Hindlimb muscle (tissue), 1 donor: ENCODE measurements at places on chromosomes 6 and 20.

DNA sequence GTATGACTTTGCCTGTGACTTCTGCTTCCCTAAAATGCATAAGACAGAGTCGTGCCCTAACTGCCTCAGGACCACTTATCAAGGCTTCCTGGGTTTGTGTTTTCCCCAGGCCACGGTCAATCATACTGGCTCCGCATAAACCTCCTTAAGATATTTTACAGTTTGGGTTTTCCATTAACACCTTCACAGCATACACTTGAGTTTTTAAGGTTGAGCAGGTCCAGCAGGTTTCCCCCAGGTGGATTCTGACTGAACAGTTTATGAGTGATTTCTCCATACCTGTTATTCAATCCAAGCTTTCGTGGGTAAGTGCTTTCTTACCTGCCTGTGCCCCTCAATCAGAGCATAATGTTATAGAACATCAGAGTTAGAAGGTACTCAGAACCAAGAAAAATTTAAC is 39.3 kb downstream of the NINL start:
- no peak for DNase-seq

- DNase-seq = no peak
Measured at GRCh38 chr6:2477666-2478065, 232.3 kb upstream of the GMDS start.

- no peak for DNase-seq
Measured at GRCh38 chr20:9160757-9161156, 91.9 kb downstream of the PLCB4 start.

- no peak for DNase-seq
Measured at GRCh38 chr6:148544421-148544820, 201.8 kb downstream of the SASH1 start.

DNA sequence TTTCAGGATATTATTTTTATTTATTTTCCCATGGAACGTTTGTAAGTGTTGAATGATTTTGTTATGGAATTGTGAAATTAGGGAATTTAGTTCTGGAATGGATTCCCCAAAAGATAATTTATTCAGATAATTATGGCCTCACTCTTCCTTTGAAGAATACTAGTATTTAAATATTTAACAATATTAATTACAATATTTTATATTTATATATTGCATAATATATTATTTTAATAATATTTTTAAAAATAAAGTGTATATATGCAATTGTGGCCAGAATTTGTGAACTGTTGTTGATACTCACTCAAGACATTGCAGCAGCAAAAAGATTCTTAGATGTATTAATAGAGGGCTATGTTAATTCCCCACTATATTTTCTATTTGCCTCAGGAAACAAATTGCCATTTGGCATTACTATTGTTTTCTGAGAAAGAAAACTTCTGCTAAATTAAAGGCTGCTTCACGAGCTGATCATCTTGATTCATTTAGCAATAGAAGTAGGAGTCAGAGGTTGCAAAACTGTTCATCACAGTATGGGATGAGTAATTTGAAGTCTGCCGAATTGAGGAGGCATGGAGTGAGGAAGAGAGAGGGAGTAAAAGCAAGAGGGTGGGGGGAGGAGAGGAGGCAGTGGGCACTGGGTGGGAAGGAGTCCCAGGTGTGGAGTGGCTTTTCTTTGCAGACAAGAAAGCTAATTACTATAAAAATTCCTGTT is 729.2 kb downstream of the DHX35 start:
- no peak for DNase-seq

DNA sequence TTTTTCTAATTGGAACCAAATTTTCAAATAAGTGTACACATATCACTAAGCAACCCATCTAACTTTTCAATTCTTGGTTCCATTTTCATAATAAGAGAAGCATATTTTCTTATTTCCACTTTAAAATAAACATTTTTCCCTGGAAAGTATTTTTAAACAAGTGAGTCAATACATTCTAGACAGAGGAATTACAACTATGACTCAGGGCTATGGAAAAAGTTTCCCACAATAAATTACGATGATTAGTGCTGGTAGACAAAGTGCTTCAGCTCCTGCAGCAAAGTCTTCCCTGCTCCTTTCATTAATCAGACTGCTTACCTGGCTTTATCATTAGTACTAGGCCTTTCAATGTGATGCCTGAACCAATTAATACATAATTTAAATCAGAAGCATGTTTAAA is 322.5 kb downstream of the HACE1 start:
- DNase-seq = no peak

DNA sequence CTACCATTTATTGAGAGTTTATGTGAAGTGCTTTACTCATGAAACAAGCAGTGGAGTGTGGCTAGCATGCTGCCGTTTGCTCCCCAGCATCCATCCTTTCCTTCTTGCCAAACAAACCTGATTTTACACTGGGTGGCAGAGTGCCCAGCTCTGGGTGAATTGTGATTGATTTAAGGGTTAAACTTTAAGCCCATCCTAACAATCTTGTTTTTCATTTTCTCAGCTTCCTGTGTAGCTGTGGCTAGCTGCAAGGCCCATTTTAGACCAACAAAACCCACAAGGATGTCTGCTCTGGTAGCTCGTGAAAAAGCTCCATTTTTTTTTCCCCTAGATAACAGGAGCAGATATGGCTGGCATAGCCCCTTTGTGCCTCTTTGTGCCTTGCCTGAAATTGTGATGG is 77.7 kb upstream of the KCNG1 start:
- DNase-seq = no peak

DNA sequence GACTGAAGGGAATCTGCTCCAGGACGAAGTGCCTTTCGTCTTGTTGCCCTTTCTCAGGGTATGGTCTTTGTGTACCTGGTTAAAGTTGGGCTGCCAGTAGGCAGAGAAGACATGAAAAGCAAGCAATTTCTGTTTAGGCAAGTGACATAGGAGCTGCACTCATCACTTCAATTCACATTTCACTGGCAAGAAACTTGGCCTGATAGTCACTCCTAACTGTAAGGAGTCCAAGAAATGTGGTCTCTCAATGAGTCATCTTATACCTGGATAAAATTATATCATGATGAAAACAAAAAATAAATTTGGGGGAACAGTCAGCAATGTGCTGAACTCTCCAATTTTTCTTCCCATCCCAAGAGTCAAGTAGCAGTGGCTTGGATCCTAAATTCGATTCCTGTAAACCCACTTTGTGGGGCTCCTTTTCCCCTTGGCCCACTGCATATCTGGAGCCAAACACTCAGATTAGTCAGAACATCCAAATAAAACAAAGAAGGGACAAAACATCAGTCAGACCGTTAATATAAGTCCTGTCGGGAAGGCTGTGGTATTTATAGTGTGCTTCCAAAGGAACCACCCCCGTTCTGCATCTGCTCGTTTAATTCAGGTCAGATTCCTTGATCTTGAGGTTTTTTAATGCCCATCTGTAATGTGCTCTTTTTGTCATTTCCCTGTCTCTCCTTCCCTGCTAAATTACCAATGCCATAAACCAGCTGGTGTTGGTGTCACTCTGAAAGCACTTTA is 5.0 kb upstream of the GABRR1 start:
- no peak for DNase-seq

DNA sequence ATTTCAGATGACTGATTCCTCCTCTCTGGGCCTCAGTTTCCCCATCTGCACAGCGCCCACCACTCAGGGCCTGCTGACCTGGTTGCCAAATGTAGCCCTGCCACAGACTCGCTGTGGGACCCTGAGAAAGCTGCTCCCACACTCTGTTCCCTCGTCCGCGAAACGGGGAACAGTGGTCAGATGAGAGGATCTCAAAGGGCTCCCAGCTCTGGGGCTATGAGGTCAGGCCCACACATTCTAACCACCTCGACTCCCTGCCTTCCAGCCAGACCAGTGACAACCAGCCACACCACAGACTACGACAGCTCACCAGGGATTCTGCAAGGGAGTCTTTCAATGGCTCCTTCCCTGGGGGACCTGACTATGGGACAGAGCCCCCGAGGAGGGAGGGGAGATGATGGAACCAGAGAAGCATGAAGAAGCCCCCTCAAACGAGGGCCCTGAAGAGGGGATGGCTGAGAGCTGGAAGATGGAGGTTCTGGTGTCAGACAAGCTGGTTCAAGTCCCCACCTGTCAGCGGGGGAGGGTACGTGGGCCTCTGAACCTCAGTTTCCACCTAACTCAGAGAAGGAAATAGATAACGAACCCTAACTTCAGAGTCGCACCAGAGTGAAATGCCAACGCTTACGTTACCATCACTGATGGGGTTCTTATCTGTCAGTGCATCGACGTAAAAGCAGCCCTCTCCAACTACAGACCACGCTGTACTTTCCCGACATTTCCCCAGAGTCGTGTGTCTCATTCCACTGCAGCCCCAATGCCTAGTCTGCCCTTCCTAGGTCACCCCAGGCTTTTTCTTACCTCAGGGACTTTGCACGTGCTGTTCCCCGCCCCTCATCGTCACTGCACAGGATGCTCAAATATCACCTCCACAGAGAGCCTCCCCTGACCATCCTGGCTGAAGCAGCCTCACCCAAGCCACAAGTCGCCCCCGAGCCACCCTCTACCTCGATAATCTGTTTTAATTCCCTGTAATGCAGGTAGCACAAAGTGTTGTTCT is 60.5 kb downstream of the PREX1 start:
- no peak for DNase-seq

GRCh38 chr6:20334962-20335361 is 66.7 kb upstream of the E2F3 start:
- DNase-seq = no peak

- DNase-seq = no peak
Measured at GRCh38 chr6:145588981-145589380, 146.3 kb downstream of the EPM2A start.

DNA sequence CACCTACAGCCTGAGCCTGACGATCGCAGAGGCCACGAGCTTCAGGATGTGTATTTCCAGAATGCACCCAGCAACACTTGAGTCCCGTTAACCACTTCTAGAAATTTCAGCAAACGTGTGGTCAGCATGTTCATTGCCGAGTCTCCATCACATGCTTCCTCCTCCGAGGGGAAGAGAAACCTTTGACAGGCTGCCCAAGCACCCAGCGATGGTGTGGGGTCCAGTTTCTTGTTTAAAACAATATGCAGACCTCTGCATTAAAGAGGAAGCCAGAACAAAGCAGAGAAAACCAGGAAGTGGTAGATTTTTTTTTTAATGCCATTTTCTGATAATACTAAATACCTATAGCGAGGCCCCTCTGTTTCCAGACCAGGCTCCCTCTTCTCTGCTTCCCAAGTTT is 71.9 kb downstream of the GNAS-AS1 start:
- no peak for DNase-seq

- DNase-seq = no peak
Measured at GRCh38 chr6:52551483-52552277, 25.2 kb downstream of the TRAM2 start.

DNA sequence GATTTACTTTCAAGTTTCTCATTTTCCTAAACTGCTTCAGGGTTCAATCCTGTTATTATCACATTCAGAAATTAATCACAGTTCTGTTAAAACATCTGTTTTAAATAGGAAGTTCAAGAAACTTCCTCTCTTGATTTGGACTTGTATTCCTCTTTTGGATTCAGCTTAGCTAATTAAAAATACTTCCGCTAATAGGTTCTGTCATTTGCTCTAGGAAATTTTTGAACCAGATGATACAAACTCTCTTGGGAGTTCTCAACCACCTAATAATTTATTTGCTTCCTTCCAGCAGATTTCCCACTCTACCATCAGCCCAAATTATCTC is 15.9 kb upstream of the TMEM30A start:
- no peak for DNase-seq

- DNase-seq = no peak
Measured at GRCh38 chr20:54176610-54177009, 2.8 kb upstream of the CYP24A1 start.

DNA sequence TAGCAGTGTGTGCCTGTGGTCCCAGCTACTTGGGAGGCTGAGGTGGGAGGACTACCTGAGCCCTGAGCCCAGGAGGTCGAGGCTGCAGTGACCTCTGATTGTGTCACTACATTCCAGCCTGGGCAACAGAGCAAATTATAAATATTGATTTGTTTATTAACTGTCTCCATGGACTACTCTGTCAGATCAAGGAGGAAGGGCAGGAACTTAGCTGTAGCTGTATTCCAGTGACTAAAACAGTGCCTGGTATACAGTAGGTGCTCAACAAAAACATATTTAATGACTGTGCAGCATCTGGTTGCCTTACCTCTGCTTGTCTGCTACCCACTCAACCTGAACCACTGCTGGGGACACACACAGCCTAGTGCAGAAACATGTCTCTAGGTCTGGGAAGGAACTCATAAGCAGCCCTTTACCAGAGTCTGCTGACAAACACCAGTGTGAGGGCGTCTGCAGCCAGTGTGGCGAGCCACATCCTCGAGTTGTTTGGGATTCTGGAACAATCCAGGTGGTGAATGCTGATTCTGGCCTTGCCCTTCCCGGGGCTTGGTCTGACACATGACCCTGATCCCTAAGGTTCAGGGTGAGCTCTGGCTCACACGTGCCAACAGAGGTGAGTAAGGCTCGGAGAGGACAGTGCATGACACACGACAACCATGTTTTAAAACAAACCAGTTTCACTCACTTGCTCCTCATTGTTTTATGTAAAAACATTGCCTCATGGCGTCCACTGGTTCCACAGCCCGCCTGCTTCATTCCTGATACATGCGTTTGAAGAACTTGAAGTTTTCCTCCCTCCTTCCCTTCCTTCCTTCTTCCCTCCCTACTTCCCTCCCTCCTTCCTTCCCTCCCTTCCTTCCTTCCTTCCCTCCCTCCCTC is 117.9 kb upstream of the ZNF217 start:
- no peak for DNase-seq

DNA sequence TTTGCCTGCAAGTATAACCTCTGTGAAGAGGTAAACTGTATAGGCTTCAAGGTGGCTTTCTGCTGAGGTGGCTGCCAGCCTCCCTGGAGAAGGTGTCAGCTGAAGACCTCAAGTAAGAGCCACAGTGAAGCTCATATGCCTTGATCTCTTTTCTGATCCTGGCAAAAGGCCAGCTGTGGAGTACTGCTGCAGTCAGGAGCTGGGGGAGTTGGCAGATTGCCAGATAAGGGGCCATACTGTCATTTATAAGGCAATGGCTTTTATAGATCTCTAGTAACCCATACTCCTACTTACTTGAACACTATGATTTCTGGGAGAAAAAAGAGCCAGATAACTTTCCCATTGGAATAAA is 8.8 kb upstream of the CEP85L start:
- DNase-seq = no peak

- no peak for DNase-seq
Measured at GRCh38 chr6:110662490-110663211, 152.6 kb downstream of the CDK19 start.

DNA sequence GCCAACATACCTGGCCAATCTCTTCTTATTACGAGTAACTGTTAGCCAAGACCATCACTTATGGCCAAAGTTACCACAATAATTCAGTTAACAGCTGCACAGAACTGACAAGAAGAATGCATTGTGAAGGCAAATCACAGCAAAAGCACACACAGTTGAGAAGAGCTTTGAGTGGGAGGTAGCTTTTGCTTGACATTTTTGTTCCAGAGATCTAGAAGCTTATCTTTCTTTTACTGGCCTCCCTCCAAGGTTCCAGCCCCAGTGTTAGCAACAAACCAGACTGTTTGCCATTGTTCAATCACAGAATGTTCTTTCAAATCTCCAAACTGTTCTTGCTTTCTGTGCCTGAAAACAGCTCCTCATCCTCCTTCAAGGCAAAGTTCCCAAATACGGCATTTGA is 35.9 kb upstream of the IRAK1BP1 start:
- DNase-seq = no peak
